ENCODE measurements at places on chromosomes 12 and 14.

DNA sequence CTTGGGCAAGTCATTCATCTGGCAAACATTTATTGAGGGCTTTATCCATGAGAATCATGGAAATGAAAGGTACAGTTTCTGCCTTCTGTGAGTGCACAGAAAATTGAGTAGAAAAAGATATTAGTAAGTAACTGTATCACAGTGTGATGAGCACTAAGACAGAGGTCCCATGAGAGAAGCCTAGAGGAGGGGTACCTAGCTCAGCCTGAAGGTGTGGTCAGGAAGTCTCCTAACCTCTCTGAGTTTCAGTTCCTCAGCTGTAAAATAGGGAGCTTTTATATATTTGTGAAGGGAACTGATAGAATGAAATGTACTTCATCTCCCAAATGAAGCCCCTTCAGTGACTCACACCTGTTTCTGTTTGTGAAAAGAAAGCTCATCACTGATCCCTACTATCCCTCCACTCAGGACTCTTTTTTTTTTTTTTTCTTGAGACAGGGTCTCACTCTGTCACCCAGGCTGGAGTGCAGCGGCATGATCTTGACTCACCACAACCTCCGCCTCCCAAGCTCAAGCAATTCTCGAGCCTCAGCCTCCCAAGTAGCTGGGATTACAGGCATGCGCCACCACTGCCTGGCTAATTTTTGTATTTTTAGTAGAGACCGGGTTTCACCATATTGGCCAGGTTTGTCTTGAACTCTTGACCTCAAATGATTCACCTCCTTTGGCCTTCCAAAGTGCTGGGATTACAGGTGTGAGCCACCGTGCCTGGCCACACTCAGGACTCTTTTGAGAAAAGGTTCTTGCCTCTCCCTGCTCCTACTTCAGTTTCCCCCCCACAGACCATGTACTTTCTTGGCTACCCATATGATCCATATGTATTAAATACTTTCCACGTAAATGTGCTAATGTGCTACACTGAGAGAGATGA, 93.7 kb upstream of the FUT8 start:
- no peak for DNase-seq

GRCh38 chr12:71546322-71546861, 106.8 kb downstream of the LGR5 start:
- DNase-seq: no peak

DNA sequence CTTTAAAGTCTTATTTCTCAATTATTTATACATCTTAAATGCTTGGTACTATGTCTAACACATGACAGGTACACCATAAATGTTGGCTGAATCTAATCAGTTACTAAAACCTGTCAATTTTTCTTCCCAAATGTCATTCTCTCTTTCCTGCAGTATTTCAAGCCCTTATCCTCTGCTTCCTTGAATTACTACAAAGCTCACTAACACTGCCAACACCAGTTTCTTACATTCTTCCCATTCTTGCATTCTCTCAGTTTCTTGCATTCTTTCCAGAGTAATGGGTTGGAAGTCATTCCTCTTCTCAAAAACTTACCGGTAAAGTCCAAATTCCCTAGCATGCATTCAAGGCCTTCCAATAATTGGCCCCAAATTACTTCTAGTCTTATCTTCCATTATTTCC, 9.6 kb upstream of the SMARCC2 start:
- no peak for DNase-seq

DNA sequence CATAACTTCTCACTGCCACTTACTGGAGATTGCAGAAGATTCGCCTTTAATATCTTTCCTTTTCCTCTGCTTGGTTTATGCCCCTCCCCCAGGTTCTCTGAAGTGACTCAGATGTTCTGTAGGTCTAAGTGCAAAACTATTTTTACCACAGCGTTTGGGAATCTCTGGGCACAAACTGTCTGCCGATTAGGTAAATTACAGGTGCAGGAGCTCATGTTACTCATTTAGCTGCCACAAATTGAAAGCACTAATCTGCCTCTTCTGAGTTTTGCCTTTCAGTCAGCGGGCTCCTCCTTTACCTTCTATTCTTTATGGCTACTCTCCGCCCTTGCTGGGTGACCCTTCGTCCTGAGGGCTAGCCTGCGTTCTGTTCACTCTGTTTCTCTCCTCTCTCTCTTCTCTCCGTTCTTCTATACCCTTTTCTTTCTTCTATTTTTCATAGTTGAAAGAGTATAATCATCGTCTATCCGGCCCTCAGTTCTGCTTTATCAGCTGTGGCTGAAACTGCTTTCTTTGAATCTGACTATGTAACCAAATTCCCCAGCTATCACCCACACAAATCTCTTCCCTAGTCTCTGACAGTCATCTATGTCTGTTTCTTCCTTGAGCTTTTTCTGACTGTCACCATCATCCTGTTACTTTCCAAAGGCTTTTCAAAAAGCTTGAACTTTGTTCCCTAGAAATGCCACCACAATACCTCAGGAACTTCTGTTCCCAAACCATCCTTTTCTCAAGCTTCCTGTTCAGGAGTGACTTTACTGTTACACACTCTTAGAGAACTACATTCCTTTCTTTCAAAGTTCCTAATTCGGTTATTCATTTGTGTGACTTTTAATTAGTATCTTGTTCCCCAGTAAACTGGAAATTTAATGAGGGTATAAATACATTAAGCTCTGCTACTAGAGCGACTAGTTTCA, 4.3 kb upstream of the MYF6 start:
- no peak for DNase-seq

GRCh38 chr12:53067074-53067992, 11.9 kb downstream of the SPRYD3 start:
- DNase-seq: no peak

DNA sequence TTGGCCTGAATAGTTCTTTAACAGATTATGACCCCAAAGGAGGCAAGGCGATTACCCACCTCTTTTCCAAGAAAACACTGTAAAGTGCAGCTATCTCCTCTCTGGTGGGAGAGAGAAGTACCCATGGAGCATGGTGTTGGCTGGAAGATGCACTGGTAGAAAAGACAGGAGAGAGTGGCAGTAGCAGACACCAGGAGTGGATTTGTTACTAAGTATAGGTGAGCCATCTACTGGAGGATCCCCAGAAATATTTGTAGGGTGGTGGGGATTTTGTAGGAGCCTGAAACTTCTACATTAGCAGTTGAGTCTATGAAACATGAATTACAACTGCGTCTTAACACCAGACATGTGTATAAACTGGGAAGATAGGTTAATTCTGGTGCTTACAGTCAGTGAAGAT, 148.0 kb downstream of the SLC38A4 start:
- DNase-seq: no peak

GRCh38 chr12:132524405-132524804, 34.5 kb downstream of the FBRSL1 start:
- no peak for DNase-seq

GRCh38 chr12:34389378-34390170, 367.3 kb downstream of the ALG10 start:
- no peak for DNase-seq

- no peak for DNase-seq
These were observed 17.6 kb downstream of the LACRT start for GRCh38 chr12:54616933-54617680.

DNA sequence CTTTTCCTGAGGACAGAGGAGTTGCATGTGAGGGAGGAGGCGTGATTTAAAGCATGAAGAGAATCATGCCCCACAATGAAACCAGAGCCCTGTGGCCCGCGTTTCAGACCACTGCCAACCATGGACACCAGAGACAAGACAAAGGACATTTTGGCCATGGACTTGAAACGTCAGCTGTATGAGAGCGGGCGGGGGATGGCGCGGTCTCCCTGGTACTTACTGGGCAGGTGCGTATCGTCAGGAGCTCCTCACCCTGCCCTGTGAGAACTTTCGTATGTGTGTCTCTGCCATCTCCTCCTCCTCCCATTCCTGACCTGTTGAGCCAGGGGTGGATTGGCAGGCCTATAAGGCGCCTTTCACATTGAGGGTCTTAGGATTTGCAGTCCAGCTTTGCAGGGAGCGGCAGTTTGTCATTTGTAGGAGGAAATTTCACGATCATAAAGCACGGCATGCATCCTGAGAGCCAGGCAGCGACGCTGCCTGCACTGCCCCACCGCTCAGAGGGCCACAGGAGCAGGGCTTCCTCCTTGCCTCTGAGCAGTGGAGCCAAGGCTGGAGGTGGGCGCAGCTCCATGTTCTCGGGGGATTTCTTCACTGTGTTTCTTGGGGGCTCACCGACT, 22.2 kb downstream of the SFSWAP start:
- DNase-seq: no peak

DNA sequence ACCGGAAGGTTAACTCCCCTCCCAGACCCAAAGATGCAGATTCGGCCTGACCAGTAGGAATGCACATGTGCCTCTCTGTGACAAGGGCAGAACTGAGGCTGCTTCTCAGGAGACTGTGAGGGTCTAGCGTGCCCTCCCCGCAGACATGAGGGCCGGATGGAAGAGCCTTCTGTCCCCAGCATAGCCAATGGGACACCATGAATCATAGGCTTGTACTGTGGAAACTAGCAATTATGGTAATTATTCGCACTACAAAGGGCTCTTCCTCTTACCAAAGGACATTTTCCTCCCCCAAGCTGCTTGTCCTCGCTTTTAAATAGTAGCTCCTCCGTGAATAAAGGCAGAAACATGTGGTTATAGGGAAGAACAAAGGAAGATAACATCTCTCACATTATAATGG, 6.2 kb downstream of the COA8 start:
- no peak for DNase-seq

- no peak for DNase-seq
These were observed 197.7 kb upstream of the STXBP6 start for GRCh38 chr14:25247609-25248008.

GRCh38 chr14:54568821-54569595, 2.1 kb downstream of the SAMD4A start:
- DNase-seq: no peak

DNA sequence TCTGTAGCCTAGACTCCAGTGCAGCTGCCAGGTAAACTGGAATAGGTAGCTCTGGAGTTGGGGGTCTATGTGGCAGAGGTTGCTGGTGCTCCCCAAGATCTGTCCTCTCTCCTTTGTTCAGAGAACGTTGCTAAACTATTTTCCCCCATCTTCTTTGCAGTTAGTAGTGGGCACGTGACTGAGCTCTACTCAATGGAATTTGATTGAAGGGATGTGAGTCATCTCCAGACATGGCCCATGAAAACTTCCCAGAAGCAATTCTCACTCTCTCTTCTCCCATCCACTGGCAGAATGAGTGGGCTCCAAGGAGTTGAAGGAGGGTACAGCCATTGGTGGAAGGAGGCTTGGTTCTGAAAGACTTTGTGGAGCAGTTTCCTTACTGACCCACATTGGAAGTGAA, 44.0 kb downstream of the PAH start:
- no peak for DNase-seq

GRCh38 chr14:93984070-93984469, 7.7 kb upstream of the ASB2 start:
- DNase-seq: no peak

- no peak for DNase-seq
These were observed 51.6 kb downstream of the PLEKHG3 start for GRCh38 chr14:64755781-64756221.

- no peak for DNase-seq
These were observed 90.1 kb downstream of the ADCK1 start for GRCh38 chr14:77889971-77890442.

DNA sequence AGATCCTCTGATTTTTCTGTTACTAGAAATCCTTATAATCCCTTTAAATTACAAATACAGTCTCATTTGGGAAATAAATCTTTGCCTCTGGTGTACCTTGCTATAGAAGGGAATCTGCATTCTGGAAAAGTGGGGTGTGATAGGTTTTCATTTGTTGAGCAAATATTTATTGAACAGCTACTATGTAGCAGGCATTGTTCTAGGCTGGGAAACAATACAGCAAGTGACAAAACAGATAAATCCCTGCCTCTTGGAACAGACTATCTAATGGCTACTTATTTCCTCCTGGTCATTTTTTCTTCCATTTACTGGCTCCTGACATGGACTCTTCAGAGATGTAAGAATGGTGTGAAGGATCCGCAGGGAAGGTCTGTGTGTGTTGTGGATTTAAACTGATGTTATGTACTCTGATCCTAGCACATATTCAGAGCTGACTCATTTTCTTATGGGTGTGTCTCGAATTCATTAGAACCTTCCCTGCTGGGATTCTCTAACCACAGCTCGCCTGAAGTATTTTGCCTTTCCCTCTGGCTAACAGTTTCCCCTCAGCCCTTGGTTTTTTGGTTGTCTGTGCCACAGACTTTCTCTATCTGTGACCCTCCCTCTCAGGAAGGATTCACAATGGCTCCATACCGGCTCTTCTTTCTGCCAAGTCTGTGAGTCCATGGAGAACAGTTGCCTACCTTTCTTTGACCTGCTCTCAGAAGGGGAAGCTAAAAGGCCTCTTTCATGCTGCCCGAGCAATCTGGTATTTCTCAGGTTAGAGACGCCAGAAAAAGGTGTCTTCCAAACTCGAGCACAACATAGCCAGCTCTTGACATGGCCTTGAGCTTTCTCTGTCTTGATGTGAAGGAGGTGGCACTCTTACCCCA, 53.7 kb downstream of the TMTC2 start:
- no peak for DNase-seq

- no peak for DNase-seq
These were observed 26.2 kb downstream of the RAD9B start for GRCh38 chr12:110528277-110528839.

DNA sequence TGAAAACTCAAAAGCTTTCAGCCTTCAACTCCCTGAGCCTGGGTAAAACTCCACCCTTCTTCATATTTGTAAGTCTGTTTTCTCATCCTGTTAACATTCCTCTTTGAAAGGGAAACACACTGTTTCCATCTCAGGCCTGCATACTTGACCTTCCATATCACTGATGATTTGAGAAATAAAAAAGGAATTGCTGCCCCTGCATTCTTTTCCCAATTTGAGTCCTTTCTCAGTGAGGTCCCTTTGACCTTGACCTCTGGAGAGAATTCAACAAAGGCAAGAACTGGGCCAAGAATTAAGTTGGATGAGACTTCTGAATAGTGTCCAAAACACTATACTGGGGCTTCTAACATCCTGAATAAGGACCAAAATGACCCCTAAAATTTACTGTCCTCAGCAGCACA, 108.0 kb downstream of the AEBP2 start:
- DNase-seq: no peak

- DNase-seq: peak; percentile 74
These were observed at the start of gene RTN1 for GRCh38 chr14:59870277-59871165. TSS of gene RTN1 (minus strand) at chr14:59870776. CDS start at chr14:59870630, 146 bp downstream.

DNA sequence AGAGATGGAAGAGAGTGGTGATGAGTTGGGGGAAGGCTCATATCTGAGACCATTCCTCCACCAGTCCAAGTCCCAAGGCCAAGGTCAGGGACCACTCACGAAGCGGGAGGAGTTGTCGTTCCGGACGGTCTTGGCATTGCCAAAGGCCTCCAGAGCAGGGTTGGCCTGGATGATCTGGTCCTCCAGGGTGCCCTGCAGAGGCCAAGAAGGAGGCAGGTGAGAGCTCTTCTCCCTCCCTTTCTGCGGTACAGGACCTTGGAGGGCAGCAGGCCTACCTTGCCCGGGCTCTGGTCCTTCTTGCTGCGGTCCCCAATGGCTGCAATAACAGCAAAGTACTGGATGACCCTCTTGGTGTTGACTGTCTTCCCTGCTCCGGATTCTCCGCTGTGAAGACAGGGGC, 4.0 kb downstream of the MYH7 start:
- DNase-seq: no peak

- no peak for DNase-seq
These were observed 39.5 kb downstream of the ZFYVE21 start for GRCh38 chr14:103755060-103755459.
